ENCODE measurements at places on chromosomes 5 and 9.

DNA sequence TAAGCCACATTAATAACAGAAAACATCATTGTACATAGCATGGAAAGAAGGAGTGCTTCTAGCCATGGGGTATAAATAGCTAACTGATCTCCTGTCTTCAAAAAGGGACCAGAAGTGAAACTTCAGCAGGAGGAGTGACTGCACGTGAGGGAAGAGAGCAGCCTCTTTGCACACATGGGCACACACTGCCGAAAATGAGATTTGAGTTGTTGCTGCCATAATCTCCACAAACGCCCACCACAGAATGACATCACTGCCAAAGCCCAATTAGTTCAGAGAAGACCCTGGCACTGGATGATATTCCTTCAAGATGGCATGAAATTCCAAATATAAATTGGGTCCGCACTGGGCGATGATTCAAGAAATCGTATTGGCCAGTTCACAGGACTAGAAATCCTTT lies 238.9 kb upstream of the NR4A3 start:
- DNase-seq = no peak

DNA sequence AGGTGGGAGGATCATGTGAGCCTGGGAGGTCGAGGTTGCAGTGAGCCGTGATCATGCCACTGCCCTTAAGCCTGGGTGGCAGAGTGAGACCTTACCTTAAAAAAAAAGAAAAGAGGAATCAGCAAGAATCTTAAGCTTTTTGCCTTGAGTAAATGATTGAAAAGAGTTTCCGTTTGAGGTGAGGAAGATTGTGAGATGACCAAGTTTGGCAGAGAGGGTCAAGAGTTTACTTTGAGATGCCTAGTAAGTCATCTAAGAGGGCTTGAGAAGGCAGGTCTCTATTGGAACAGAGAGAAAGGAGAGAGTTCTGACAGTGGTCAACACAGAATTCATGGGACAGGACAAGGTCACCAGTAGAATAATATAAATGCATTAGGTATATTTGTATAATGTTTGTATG lies 572.1 kb downstream of the TLE4 start:
- DNase-seq = no peak

DNA sequence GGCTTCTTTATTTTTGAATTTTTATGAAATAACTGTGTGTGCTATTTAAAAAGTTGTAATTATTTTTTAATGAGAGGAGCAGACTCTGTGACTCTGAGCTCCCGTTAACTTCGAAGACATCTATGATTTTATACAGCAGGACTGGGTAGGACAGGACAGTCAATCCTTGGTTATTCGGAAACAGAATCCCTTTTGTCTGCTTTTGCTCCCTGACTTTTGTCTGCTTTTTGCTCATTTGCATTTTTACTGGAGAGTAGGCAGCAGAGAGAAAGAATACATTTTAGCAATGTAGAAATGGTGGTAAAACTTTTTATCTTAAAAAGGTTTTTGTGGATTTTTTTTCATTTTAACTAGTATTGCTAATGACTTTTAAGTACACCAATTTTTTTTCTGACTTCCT lies 303.6 kb downstream of the ARHGAP26 start:
- DNase-seq = no peak

DNA sequence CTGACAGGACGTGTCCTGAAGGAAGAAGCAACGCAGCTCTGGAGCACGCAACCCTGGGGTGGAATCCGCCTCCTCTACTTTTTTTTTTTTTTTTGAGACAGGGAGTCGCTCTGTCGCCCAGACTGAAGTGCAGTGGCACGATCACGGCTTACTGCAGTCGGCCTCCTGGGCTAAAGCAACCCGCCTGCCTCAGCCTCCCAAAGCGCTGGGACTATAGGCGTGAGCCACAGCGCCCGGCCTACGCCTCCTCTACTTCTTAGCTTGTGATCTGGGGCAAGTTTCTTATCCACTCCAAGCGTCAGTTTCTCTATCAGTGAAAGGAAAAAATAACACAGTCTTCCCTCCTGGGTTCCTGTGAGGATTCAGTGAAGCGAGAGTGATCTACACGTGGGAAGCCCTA lies 96.1 kb upstream of the RAPGEF1 start:
- no peak for DNase-seq

DNA sequence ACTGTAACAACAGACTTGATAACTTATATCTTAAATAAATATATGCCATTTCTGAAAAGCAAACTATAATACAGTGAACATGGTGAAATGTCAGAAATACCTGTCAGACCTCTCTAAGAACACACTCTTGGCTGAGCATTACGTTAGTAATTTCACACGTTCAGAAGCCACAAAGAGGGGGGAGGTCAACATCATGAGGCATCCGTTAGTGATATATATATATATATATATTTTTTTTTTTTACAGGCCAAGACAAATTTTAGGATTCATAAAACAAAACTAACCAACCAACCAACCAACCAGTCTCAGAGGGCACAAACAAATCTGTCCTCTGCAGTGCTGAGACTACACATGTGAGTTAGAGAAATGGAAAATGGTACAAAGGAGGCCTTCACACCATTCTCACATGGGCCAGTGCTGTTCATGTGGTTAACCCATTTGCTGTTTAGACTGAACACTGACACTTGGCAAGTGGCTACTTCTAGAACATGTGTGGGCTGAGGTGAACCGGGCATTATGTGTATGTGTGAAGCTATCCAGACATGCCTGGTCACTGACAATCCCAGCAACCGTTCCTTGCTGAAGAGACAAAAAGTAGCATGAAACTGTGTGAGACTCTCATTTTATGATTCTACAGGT lies 54.5 kb downstream of the ELL2 start:
- no peak for DNase-seq

DNA sequence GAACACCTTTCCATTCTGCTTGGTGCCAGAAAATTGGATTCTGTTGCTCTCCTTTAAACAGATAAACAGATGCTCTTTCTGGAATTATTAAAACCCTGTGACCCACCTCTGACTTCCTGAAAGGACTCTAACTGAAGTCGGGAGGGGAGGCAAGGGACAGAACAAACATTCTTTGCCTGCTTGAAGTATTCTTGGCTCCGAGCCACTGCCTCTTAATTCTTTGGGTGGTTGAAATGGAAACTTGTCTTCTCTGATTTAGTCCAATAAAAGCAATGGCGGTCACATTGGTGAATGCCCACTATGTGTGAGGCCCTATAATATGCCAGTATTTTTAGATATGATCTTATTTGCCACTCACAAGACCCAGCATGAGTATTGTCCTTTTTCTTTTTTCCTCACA lies 236.8 kb downstream of the SLIT3 start:
- DNase-seq = no peak

DNA sequence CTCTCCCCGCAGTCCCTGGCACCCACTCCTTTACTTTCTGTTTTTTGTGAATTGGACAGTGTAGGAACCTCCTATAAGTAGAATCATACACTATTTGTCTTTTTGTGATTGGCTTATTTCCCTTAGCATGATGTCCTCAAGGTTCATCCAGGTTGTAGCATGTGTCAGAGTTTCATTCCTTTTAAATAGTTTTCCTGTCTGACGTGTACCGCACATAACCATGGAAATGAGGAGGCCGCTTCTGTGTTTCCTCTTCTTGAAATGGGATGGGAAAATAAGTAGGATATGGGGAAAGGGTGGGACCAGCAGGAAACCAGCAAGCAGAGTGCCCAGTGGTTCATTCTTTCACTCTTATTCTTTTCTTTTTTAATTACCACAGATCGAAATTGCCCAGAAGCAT lies 72.6 kb upstream of the ENTREP1 start:
- no peak for DNase-seq

DNA sequence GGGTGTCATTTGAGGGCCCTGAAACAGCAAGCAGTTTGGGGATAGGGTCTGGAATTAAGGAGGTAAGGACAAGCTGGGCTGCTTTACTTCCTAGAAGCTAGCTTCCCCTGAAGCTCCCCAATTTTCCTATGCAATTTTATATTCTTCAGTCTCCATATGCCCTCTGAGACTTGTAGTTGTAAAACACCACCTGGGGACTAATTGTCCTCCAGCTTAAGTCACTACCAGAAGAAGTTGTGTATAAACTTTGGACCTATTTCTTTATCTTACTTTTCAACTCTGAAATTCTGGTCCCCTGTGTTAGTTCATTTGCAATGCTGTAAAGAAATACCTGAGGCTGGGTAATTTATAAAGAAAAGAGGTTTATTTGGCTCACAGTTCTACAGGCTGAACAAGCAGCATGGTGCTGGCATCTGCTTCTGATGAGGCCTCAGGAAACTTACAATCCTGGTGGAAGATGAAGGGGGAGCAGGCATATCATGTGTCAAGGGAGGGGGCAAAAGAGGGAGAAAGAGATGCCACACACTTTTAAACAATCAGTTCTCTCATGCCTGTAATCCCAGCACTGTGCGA lies 41.1 kb upstream of the CPEB4 start:
- DNase-seq = no peak

GRCh38 chr9:109817146-109817845 lies 37.3 kb downstream of the PALM2AKAP2 start:
- no peak for DNase-seq

DNA sequence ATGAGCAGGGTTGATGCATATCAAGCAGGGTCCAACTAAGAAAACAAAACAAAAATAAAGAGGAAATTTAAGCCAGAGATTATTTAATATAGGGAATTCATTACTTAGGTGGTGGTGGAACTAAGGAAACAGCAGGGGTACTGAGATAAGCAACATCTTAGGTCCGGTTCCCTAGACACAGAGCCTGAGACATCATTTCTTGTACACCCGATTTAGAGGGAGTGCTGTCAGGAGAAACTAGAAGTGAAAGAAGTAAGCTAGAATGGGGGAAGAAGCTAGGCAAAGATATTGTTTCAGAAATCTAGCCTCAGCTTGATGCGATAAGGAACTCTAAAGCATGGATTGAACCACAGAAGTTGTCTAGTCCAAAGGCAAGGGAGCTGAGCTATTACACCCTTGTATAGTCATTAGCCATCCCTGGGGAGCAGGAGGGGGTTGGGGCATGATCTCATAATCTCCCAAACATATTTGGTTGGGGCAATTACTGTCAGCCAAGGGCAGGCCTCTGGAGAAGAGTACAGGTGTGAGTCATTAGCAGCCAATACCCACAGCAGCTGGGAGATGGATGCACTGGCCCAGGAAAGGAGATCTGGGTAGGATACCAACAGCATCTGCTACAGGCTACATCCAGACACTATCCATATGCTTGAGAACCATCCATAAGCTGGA lies 194.5 kb downstream of the ARL15 start:
- DNase-seq = no peak

DNA sequence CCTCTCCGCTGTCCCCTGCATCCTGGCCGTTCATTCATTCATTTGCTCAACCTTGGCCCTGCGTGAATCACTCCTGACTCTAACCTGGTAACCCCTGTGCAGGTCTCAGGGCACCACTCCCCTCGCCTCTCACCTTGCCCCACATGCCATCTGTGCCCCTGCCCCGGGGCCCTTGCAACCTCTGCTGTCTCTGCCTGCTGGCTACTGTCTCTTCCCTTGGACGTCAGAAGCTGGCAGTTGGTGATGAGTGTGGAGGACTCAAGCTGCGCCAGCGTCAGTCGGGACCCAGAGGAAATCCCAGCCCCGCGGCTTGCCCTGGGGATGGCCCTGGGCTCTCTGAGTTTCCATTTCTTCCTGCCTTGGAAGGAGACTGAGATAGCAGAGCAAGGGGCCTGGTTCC lies 154.9 kb downstream of the OLFM1 start:
- DNase-seq = no peak

GRCh38 chr5:77024490-77024889 lies 5.7 kb upstream of the AGGF1 start:
- no peak for DNase-seq

DNA sequence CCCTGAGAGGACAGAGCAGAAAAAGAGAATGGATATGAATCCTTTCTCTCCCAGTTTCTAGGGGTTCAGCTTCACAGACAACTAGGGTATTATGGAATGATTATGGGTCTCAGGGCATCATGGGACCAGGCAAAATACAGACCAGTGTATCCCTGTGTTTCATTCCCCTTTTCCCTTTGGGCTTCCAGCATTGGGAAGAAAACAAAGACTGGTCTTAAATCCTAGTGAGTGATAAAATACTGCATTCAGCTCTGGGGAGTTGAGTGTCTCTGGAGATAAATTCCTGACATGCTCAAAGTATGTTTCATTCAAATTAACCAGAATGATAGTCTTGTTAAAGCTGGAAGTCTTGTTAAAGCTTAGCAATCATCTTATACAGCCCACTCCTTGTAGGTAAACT lies 2.4 kb upstream of the POU4F3 start:
- DNase-seq = no peak

DNA sequence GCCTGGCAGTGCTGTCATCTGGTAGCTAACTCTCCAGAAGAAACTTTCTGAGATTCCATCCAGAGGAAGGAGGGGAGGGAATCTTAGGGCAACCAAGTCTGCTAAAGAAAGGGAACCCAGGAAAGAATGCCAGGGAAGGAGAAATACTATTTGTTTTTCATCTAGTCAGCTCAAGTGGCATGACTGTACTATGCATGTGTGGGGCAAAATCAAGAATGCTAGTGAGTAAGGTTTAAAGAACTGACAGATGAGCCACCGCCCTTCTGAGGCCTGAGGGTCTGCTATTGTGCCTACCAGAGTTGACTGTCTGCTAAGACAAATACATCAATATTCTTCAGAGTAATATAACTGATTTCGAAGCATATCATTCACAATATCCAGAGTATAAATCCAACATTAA lies 204.2 kb downstream of the SLC12A2 start:
- DNase-seq = no peak

DNA sequence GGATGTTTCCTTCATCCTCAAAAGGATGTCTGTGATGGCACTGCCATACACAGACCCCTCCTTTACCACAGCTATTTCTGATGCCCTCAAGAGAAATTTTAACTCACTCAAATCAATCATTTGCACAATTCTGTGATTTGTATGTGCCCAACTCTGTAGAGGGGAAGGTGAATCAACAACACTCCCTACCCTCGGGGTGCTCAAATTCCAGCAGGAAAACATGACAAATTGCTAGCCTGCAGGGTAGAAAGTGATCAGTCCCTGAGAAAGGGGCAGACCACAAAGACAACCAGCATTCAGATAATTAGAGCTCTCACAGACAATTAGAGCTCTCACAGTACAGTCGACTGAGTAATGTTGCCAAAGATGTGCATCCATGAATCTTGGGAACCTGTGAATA lies 45.3 kb upstream of the FOXE1 start:
- DNase-seq = no peak

DNA sequence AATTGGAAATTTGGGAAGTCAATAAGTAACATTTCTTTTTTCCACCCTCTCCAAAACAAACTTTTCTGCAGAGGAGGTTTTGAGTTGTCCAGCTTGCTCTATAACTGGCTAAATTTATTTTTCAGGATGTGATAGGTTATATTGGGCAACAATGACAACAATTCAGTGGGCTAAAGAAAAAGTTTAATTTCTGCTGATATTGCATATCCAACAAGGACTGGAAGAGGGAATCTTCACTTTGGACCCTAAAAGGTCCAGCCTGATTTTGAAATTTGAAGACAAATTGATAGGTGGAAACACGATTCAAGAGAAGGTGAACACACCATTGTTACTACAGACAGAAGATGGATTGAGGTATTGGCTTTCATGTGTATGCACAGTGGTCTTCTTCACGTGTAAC lies 393.1 kb downstream of the BRINP1 start:
- DNase-seq = no peak

- DNase-seq = no peak
Measured at GRCh38 chr9:134571946-134572917, 69.4 kb upstream of the COL5A1 start.
